ENCODE measurements at places on chromosomes 12 and 14.

DNA sequence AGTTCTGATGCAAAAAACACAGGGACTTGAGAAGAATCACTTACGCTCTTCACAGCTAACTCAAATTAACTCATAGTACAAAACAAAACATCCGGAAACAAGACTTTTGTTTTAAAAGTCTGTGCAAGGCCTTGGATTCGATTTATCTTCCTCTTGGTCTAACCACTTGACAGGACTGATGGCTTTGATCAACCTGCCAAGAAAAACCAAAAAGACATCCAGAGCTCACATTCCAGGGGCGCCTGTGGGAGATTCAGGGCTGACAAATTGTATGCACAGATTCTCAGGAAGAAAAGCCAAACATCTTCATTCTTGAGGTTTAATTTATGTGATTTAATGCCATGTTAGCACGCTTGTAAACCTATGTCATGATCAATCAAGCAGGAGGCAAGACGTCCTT is 129.1 kb upstream of the TMCC3 start:
- no peak for DNase-seq

DNA sequence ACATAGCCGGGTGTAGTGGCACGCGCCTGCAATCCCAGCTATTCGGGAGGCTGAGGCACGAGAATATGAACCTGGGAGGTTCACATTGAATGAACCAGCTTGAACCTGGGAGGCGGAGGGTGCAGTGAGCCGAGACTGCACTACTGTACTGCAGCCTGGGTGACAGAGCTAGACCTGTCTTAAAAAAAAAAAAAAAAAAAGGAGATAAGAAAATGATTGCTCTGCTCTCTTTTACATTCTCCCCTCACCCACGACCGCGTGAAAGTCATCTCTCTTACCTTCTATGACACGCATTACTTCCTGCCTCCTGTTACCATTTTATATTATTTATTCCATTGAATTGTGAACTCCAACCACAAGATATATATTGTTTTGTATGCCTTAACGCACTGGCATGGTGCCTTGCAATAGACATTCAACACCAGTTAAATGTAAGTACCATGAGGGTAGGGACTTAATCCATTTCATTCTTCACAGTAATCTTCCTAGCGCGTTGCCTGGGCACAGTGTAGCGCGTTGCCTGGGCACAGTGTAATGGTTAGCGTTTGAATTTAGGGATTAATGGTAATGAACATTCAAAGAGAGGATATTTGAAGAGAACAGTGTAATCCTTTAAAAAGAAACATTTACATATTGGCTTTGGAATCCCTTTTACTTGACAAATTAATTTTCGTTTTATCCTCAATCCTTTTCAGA is 2.7 kb downstream of the RAP1B start:
- no peak for DNase-seq

DNA sequence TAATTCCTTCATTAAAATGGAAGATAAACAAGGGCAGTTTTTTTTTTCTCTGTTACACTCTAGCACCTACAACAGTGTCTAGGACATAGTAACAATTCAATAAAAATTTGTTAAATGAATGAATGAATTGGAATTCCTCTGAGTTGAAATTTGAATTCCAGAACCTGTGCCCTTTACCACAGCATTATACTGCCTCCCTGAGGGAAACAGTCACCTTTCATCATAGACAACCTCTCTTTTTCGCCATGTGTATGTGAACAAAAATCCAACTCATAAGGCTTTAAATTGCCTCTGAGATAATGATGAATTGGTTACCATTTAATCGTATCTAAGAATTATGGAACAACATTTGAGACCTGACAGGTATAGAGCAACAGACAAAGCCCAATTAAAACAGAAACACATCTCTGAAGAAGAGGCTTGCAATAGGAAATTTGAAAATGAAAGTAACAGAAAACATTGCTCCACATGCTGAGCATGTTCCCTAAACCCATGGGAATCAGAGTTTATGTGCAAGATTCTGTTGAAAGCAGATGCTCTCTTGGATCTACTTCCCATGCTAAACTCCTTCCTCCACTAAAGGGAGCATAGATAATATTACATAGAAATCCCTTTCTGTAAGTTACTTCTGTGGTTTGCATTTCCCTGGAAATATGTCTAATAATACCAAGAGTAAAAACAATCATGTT is 657.8 kb downstream of the GALC start:
- DNase-seq: no peak

DNA sequence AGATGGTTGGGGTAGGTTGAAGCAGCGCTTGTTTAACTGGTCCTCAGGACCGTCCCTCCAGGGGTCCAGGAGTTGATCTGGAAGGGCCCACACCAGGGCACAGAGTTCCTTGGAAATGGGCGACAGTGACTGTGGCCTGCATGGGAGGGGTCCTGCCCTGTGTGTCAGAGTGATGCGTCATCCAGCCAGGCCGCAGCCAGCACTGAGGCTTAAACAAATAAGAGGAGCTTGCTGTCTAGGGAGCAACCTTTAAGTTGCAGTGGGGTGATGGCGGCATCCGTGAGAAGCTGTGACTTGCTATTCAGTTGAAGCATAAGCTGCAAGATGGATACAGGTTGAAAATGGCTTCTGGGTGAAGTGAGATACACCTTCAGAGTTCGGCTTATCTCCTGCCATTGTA is 20.2 kb downstream of the DCAF4 start:
- no peak for DNase-seq

GRCh38 chr14:104036212-104036611 is 49.3 kb upstream of the ASPG start:
- peak; percentile 29 for DNase-seq

- no peak for DNase-seq
These were observed 129.2 kb downstream of the DIP2B start for GRCh38 chr12:50633955-50634354.

Data from spinal cord (tissue), 10 donors.